ENCODE measurements at places on chromosomes 16 and 17.

- H3K36me3 ChIP-seq = no peaks in the 10 kb centered on the region
- H3K4me3 ChIP-seq = no peak overlapping the region
- H3K27me3 ChIP-seq = no peaks in the 10 kb centered on the region
- H3K4me1 ChIP-seq = no peaks in the 10 kb centered on the region
- DNase-seq = no peak
Observed at GRCh38 chr17:31472137-31472536, 80.7 kb downstream of the RAB11FIP4 start.

GRCh38 chr17:81431545-81432482 is 36.6 kb downstream of the BAHCC1 start:
- H3K27ac ChIP-seq = no peak overlapping the region
- DNase-seq = no peak
- H3K4me3 ChIP-seq = no peak overlapping the region
- peaks cover 28% of the 10 kb centered on the region for H3K4me1 ChIP-seq
- H3K36me3 ChIP-seq = no peaks in the 10 kb centered on the region
- no peaks in the 10 kb centered on the region for H3K27me3 ChIP-seq

DNA sequence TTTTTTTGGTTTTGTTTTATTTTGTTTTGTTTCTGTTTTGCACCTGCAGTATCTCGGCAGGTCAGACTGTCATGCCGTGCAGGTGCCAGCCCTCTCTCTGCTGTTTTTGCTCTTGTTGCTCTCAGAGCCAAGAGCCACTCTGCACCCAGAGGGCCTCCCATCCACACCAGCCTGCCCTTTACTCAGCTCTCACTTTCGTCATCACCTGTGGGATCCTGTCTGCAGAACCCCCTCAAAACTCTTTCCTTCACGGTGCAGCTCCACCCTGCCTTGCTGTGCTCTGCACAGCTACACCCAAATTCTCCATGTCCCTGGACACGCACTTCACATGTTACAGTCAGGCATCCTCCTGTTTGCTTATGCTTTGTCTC is 2.6 kb downstream of the AOC3 start:
- no peaks in the 10 kb centered on the region for H3K27me3 ChIP-seq
- H3K27ac ChIP-seq = peak overlapping the region; percentile 29
- DNase-seq = peak; percentile 11
- H3K4me1 ChIP-seq = peaks cover 12% of the 10 kb centered on the region
- H3K4me3 ChIP-seq = peak overlapping the region; percentile 37
- H3K36me3 ChIP-seq = no peaks in the 10 kb centered on the region

DNA sequence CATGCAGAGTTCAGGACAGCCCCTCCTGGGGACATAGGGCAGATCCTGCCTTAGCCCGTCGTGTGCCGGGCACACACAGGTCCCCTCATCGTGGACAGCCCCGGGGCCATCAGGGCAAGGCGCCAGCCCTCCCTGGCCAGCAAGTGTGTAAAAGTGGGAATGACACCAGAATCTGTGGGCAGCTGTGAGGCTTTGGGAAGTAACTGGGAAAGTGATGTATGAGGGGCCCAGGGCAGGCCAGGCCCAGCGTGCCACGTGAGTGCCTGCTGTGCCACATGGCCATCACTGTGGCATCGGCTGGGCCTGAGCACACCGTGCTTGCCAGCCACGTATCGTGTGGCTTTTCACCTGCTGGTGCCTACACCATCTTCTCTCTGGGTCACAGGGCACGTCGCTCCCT is 26.6 kb downstream of the ACSF3 start:
- H3K27ac ChIP-seq = no peak overlapping the region
- no peaks in the 10 kb centered on the region for H3K36me3 ChIP-seq
- no peak for DNase-seq
- H3K4me3 ChIP-seq = no peak overlapping the region
- H3K4me1 ChIP-seq = no peaks in the 10 kb centered on the region

DNA sequence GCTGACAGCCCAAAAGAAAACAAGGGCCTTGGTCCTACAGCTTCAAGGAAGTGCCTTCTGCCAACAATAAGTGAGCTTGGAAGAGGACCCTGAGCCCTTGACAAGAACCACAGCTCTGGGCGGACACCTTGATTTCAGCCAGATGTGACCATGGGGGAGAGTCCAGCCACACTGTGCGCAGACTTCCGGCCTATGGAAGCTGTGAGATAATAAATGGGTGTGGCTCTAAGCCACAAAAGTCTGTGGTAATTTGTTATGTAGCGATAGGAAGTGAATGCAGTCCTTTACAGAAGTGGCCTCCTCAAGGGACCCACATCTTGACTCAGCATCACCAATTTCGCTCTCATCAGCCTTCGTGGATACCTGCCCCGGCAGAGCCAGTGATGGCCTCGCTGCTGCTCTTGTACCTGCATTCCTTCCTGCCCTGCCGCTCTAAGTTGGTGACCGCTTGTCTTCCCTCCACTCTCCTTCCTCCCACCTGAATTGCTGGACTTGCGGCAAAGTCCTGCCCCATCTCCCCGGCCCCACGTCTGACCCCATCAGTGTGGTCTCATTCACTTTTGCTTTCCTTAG is 29.3 kb downstream of the PRSS54 start:
- H3K27me3 ChIP-seq = no peaks in the 10 kb centered on the region
- no peak for DNase-seq
- H3K4me1 ChIP-seq = no peaks in the 10 kb centered on the region
- no peak overlapping the region for H3K4me3 ChIP-seq
- no peaks in the 10 kb centered on the region for H3K36me3 ChIP-seq
- no peak overlapping the region for H3K27ac ChIP-seq

DNA sequence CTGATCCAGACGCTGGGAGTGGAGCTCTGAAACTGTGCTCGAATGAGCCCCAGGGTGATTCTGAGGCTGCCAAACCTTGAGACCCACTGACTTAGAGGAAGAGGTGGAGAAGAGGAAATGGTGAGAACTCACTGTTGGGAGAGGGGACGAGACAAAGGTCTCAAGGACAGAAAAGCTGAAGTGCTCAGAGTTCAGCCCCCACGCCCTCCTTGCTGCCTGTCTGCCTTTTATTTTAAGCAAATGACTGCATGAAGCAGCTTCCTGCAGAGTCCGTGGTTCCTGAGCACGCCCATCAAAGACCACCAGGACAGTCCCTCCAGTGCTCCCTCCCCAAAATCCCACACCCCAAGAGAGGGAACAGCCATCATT is 20.4 kb downstream of the COTL1 start:
- no peak for DNase-seq
- no peak overlapping the region for H3K4me3 ChIP-seq
- H3K4me1 ChIP-seq = peaks cover 30% of the 10 kb centered on the region
- H3K27ac ChIP-seq = peak overlapping the region; percentile 90
- H3K27me3 ChIP-seq = no peaks in the 10 kb centered on the region

GRCh38 chr17:66233023-66233753 is 4.0 kb upstream of the APOH start:
- no peak overlapping the region for H3K27ac ChIP-seq
- no peak for DNase-seq
- no peaks in the 10 kb centered on the region for H3K36me3 ChIP-seq
- H3K27me3 ChIP-seq = no peaks in the 10 kb centered on the region

DNA sequence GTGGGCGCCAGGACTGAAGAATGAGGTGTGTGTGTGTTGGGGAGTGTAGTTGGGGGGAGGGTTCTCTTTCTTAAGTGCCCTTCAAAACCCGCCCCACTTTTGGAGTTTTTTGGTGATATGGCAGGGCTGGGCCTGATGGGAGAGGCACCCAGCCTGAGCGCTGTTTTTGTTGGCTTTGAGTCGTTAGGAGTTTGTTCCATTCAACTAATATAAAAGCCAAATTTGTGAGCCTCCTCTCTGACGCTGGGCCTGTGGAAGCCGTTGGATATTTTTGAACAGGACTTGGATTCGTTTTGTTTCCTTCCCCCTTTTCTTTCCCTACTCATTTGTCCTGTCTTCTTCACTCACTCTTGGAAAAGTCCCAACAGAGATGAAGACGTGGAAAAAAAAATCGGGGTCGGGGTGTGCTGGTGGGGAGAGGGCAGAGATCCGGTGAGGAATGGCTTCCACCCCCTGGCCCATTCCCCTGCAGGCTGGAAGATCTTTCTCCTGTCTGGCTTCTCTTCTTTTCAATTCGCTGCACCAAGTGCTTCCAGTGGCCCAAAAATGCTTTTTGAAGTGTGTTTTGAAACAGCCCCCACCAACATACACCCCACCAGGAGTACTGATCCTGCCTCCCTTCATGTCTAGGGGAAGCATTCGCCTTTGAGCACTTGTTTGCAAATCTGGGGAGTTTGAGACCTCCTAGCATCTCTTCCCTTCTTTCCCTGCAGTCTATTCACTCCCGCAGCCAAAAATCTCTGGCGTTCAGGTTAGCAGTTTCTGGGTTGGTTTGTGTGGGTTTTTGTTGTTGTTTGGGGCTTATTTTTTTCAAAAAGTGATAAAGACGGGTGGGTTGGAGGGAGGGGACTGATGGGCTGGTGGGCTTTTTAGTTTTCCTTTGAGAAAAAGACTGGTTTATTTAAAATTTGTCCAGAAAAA is 2.6 kb downstream of the FZD2 start:
- DNase-seq = no peak
- no peak overlapping the region for H3K4me3 ChIP-seq
- no peaks in the 10 kb centered on the region for H3K36me3 ChIP-seq
- H3K4me1 ChIP-seq = peaks cover 24% of the 10 kb centered on the region

- H3K27me3 ChIP-seq = no peaks in the 10 kb centered on the region
- H3K4me3 ChIP-seq = no peak overlapping the region
- H3K4me1 ChIP-seq = peaks cover 82% of the 10 kb centered on the region
- peak overlapping the region; percentile 97 for H3K27ac ChIP-seq
Observed at GRCh38 chr16:68079626-68080344, 5.4 kb upstream of the NFATC3 start.

GRCh38 chr16:70735141-70735979 is 49.5 kb upstream of the MTSS2 start:
- peaks cover 35% of the 10 kb centered on the region for H3K36me3 ChIP-seq
- DNase-seq = no peak

DNA sequence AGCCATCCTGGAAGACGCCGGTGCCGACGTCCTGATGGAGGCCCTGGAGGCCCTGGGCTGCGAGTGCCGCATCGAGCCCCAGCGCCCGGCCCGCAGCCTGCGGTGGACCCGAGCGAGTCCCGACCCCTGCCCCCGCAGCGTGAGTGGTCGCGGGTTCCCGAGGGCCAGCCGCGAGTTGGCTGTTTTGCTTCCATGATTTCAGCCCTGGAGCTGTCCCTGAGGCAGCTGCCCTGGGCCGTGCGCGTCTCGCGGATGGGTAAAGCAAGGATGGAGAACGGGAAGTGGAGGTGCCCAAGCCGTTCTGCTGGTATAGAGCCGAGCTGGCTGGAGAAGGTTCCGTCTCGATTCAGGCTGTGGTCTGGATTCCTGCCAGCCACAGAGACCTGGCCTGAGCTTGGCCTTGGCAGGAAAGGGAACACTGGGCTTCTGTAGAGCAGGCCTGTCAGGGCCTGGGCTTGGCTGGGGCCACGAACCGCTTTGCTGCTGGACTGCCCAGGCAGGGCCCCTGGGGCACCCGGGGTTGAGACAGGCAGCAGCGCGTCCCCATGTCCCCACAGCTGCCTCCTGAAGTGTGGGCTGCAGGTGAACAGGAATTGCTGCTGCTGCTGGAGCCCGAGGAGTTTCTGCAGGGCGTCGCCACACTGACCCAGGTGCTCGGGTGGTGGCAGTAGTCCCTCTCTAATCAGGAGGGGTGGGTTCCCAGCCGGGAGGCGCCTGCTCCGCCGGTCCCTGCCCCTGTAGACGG is 941 bp upstream of the MRPS34 start:
- no peaks in the 10 kb centered on the region for H3K27me3 ChIP-seq
- no peak for DNase-seq
- H3K36me3 ChIP-seq = peaks cover 46% of the 10 kb centered on the region
- peaks cover 47% of the 10 kb centered on the region for H3K4me1 ChIP-seq
- peak overlapping the region; percentile 89 for H3K27ac ChIP-seq
- H3K4me3 ChIP-seq = peak overlapping the region; percentile 93

GRCh38 chr17:77321649-77322513 is 181.1 kb downstream of the SEC14L1 start:
- peak; percentile 72 for DNase-seq
- H3K27me3 ChIP-seq = no peaks in the 10 kb centered on the region
- H3K36me3 ChIP-seq = no peaks in the 10 kb centered on the region
- peak overlapping the region; percentile 69 for H3K4me3 ChIP-seq
- H3K4me1 ChIP-seq = peaks cover 53% of the 10 kb centered on the region

GRCh38 chr17:30344283-30345088 is 10.6 kb upstream of the TMIGD1 start:
- no peak overlapping the region for H3K4me3 ChIP-seq
- H3K4me1 ChIP-seq = peaks cover 51% of the 10 kb centered on the region
- DNase-seq = peak; percentile 30
- no peaks in the 10 kb centered on the region for H3K27me3 ChIP-seq
- H3K27ac ChIP-seq = peak overlapping the region; percentile 86

- no peak for DNase-seq
- H3K27me3 ChIP-seq = no peaks in the 10 kb centered on the region
- H3K4me1 ChIP-seq = peaks cover 12% of the 10 kb centered on the region
- no peak overlapping the region for H3K4me3 ChIP-seq
Observed at GRCh38 chr16:85435286-85435685, 177.8 kb upstream of the GSE1 start.

DNA sequence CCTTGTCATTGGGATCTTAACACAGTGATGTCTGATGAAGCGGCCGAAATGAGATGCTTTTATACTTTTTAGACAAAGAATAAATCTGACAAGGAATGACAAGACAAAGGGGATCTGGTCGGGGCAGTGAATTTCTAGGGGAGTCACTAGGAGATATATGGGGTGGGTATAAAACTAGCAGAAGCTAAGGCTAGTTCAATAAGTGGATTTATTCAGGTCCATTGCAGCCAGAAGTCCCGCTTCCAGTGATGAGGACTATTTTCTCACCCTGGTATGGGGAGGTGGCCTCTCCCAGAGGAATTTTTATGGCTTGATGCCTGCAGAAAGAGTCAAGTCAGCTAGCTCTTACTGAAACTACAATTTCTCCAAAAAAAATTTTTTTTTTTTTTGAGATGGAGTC is 23.9 kb downstream of the SLC38A8 start:
- peaks cover 56% of the 10 kb centered on the region for H3K27me3 ChIP-seq
- H3K4me1 ChIP-seq = no peaks in the 10 kb centered on the region
- no peak overlapping the region for H3K4me3 ChIP-seq
- no peaks in the 10 kb centered on the region for H3K36me3 ChIP-seq

GRCh38 chr17:82350182-82351030 is 8.6 kb upstream of the TEX19 start:
- no peak overlapping the region for H3K27ac ChIP-seq
- no peaks in the 10 kb centered on the region for H3K36me3 ChIP-seq
- peaks cover 37% of the 10 kb centered on the region for H3K27me3 ChIP-seq
- no peak for DNase-seq

- DNase-seq = no peak
- no peak overlapping the region for H3K4me3 ChIP-seq
- no peaks in the 10 kb centered on the region for H3K27me3 ChIP-seq
- no peaks in the 10 kb centered on the region for H3K4me1 ChIP-seq
Observed at GRCh38 chr17:81440511-81441244, 45.4 kb downstream of the BAHCC1 start.

DNA sequence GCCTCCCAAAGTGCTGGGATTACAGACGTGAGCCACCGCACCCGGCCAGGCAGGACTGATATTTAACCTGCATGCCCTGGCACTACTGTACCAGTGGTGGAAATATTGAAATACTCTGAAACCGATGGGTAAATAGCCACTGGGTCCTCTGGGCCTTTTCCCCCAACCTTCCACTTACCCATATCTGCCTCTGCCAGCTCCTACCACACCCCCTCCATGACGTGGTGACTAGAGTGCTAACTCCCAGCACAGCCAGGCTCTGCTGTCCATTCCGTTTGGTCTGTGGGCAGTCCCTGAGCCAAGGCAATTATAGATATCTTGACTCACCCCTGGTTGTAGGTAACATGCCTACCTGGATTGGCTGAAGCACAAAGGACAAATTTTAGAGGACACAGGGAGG is 187.8 kb downstream of the PRKCB start:
- H3K4me3 ChIP-seq = no peak overlapping the region
- H3K36me3 ChIP-seq = no peaks in the 10 kb centered on the region
- H3K27me3 ChIP-seq = no peaks in the 10 kb centered on the region
- H3K27ac ChIP-seq = no peak overlapping the region
- H3K4me1 ChIP-seq = no peaks in the 10 kb centered on the region
- DNase-seq = no peak
